ENCODE measurements at places on chromosomes 7 and 10.
A peak's percentile ranks its signal among the peaks of the same experiment; 100 is the strongest.

DNA sequence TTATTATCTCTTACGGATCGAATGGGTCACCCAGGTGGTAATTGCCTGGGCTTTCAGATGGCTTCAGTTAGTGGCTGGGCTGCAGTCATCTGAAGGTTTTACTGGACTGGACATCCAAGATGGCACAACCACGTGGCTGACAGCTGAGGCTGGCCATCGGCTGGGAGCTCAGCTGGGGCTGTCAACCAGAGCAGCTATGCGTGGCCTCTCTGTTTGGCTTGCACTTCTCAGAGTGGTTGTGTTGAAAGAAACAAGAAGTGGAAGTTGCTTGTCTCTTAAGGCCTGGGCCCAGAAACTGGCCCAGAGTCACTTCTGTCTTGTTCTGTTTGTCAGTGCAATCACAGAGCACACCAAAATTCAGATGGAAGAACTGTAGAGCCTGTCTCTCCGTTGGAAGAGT, 5.7 kb upstream of the GDI2 start:
- DNase-seq = no peak

GRCh38 chr10:77114181-77114821, 523.3 kb downstream of the KCNMA1 start:
- DNase-seq = no peak

GRCh38 chr7:116206141-116206540, 4.2 kb upstream of the TES start:
- DNase-seq = no peak

GRCh38 chr7:19560111-19560883, 148.5 kb downstream of the POLR1F start:
- DNase-seq = no peak

DNA sequence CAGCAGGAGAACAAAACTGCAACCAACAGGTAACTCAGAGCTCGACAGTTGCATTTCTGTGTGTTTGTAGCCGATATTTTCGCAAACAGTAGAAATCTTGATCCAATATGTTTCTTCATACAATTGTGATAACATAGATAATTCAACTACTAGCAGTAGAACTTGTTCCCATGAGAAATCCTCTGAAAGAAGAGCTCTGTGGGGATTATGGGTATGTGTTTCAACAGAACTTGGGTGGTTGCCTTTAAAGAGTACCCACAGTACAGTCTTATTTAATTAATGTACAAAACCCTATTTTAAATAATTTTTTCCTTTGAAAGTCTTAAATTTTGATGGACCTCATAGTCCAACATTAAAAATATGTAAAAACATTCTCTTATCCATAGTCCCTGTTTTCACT, 266.1 kb downstream of the PARD3 start:
- DNase-seq = no peak

GRCh38 chr10:88996927-88997326, 6.3 kb downstream of the FAS start:
- no peak for DNase-seq

GRCh38 chr7:1920266-1920681, 250.2 kb downstream of the ELFN1 start:
- no peak for DNase-seq

- DNase-seq = no peak
Measured at GRCh38 chr10:121724282-121724681, 126.0 kb upstream of the FGFR2 start.

DNA sequence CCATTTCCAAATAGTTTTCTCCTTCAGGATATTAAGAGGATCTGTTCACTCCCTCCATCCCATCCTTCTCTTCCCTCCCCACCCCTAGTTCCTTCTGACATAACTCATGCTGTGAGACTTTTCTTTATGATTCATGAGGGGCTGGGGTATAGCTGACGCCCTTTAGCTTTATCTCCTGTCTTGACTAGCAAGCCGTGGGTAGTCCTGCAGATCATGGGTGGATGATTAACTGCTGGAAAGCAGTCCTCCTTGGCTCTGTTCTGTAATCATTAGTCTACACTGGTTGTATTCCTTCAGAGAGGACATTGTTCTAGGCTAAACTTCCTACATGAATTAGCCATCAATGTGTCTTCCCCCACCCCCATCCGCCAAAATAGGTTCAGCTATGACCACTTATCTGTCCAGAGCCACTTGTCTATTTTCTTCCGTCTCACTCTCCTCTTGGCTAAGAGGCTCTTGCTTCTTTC, 135.4 kb downstream of the LRRC4 start:
- DNase-seq = no peak

DNA sequence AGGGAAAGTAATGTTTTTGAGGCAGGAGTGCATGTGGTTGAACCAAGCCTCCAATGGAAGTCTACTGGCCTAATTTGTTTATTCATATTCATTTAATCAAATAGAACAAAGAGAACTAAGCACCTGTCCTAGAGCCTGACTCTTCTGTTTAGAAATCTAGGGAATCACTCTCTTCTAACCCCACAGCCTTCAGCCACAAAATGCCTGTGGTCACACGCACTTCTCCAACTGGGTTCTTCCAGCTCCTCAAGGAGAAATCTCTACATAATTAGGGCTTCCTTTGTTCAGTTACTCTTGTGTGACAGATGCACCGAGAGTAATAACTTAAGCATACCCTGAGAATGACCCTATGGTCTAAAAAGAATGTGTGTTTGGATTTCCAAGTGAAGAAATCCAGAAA, 133.7 kb upstream of the NAMPT start:
- DNase-seq = no peak

DNA sequence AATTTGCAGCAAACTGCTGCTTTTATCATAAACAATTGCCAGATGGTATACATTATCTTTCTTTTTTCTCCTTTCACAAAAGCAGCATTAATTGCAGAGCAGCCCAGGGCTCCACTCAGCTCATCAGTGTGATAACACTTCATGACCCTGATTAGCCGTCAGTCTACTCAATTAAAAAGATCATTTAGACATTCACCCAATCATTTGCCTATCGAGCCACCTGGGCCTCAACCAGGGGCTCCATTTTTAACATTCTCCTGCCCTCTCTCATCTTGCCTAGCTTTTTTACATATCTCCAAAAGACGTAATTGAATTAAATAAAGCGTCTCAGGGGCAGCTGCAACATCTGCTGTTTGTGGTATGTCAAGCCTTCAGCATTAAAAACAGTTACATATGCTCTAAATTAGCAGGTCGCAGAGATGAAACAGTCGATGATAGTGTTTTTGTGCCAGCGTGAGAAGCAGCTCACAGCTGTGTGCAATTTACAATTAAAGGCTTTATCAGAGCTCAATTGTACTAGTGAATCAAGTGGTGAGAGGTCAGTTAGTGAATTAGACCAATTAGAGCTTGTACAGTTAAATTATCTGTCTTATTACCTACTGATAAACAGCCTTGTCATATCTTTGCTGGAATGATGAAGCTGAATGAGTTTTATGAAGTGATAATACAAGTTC, 522.5 kb downstream of the ETV1 start:
- DNase-seq = peak; percentile 94

GRCh38 chr7:3558400-3558799, 257.3 kb downstream of the SDK1 start:
- DNase-seq = peak; percentile 5

- DNase-seq = no peak
Measured at GRCh38 chr10:104330168-104331110, 7.8 kb downstream of the ITPRIP start.

DNA sequence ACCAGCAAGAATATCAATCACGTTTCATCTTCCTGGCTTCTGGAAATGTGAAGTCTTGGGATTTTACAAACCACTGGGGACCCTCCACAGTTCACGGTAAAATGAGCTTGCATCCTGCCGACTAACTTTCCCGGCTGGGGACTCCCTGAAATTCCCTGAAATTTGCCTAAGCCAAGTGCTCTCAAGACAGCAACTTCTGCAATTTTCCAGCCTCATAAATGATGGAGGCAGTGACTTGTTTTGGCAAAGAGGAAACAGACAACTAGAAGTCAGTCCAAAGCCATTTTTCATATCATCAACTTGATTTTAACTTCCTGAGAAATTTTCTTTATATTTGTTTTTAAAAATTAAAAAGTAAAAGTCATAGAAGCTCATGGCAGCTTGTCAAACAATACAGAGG, 212.3 kb downstream of the FANK1 start:
- no peak for DNase-seq

Measured in NCI-H82 (cell line).